ENCODE measurements at places on chromosomes 3 and 15.

- DNase-seq = no peak
These were observed 64.1 kb upstream of the HEG1 start for GRCh38 chr3:125119752-125120378.

DNA sequence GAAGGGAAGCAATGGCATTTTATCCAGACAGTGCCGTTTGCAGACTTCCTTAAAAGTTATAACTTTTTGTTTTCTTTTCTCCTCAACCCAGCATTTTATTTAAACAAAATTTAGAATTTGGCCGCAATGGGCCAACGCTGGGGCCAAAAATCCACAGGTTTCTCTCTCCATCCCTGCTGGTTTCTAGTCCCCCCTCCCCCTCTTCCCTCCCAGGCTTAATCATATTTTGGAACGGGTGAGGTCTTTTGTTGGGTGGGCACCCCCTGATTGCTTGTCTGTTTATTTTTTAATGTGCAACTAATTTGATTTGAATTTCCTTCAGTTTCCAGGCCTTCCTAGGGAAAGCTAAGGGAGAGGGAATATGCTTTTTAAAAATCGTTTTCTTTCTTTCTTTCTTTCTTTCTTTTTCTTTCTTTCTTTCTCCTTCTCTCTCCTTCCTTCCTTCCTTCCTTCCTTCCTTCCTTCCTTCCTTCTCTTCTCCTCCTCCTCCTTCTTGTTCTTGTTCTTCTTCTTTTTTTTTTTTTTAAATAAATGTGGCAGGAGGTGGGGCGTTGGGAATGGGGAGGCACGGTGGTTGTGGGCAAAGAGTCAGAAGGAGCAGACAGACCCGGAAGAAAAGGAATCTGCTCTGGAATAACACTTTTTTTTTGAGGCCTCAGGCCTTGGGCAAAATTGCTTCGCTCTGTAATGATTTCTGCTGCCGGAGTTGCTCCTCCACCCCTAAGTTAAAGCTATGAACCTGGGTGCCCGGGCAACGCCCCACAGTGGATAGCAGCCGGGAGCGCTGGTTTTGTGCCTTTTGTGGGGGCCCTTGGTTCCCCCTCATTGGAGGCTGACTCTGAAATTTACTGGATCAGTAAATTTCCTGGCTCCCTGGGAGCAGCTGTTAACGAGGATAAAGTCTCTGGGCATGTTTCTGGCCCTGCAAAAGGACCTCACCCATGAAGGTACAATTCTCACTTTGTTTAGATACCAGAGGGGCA lies 1.9 kb downstream of the FNDC3B start:
- no peak for DNase-seq

DNA sequence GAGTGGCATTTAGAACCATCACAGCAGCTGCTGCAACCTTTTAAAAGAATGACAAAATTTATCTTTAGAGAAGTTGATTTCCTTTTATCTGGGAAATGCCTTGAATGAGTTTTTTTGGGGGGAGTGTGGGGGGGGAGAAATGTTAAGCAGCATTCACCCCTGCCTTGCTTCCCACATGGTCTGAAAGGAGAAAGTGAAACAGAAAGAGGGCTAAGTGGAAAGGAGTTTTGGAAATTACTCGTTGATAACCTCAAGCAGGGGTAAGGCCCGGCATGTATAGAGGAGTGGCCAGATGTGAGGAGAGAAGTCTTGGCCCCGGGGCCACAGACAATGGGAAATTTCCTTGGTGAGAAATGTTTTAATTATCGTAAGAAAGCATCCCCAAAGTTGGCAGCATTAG lies 23.5 kb downstream of the B3GALNT1 start:
- no peak for DNase-seq

DNA sequence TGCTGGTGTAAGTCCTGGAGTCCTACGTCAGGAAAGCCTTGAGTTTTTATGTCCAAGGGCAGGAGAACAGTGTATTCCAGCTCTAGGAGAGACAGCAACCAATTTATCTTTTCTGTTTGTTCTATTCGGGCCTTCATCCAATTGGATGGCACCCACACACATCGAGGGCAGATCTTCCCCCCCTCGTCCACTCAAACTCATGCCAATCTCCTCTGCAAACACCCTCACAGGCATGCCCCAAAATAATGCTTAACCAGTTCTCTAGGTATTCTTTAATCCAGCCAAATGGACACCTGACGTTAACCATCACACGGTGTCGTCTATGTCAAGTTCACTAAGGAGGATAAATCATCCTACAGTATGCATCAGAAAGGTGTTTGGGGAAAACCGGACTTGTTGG lies 102.5 kb upstream of the TRPM1 start:
- no peak for DNase-seq

DNA sequence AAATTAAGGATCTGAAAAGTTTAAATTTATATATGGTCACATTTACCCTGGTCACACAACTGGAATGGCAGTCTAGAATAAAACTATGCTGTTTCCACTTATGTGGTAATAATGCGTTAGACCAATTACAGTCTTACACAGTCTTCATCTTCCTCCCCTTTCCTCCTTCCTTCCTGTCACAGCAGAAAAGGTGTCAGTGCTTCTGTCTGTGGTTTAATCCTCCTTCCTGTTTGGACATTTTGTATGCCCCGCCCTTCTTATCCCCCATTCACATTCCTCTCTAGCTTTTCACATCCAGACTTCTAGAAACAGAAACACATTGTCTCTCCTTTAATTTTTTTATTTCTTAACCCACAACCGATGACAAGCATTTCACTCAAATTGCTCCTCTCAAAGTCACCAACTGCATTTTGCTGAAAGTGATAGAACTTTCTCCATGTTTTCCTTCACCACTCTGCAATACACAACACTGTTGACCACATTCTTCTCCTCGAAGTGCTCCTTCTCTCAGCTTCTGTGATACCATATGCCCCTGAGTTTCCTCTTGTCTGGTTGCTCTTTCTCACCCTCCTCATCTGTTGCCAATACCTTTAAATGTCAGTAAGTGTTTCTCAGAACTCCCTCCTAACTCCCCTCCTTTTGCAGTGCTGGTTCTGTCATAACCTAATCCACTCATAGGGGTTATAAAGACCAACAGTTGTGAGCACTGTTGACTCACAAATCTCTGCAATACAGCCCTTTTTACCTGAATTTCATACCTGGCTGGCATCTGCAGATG lies 271.6 kb downstream of the UBE2E2 start:
- no peak for DNase-seq

GRCh38 chr15:35874260-35874905 lies 328.4 kb upstream of the DPH6 start:
- no peak for DNase-seq

DNA sequence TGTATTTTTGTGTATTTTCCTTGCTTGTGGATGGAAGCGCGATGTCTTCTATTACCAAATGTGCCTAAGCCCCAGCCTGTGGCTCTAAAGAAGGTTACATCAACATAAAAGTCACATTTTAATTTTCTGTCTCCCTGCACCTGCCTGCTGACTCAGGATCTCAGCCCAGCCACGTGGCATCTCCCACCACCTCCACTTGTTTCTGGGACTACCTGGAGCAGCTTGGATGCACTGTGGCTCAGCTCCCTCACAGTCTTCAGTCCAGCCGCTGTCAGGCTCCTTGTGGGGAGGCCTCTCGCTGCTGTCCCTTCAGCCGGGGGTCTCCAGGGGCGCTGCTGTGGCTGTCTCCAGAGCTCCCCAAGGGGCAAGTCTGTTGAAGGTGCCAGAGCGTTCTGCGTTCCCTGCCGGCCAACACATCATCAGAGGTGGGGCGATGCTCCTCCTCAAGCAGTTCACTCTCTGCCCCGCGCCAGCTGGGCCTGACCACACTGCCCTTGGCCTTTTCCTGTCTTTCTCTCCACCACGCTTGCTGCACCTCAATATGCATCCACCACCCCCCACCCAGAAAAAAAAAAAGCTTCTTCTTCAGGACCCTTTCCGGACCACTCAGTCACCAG lies 47.7 kb upstream of the BDH1 start:
- DNase-seq = no peak

- DNase-seq = no peak
These were observed 3.2 kb downstream of the ITGB5 start for GRCh38 chr3:124883766-124884473.

- DNase-seq = no peak
These were observed 50.2 kb downstream of the VGLL4 start for GRCh38 chr3:11593318-11594034.

DNA sequence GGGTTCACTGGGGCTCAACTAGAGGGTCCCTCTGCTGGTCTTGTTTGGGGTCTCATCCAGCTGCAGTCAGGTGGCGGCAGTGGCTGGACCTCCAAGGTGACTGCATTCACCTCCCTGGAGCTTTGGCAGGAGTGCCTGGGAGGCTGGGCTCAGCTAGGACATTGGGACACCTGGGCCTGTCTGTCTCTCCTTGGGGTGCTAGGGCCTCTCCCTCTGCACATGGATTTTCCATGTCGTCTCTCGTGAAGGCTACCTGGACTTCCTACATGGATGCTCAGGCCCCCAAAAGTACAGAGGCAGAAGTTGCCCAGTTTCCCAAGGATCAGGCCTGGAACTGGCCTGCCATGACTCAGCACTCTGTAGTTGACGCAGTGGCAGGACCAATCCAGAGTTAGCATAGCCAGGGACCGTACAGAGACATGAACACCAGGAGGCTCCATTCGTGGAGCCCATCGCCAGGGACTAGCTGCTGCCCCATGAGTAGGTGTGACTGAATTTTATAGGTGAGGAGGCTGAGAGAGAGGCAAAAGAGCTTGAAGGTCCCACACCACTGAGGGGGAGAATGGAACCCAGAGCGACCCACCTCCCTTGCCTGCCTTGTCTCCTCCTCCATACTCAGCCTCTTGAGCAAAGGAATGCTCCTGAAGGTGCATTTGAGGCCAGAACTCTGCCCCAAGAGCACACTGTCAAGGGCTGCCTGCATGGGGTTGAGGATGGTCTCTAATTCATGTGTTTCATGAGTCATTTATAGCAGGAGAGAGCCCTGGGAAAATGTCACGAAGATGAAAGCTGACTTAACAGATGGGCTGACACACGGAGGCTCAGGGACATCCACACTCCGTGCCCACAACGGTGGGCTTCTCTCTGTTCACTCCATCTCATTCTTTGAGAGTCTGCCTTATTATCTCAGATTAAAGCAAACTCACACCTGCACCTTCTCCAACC lies 13.0 kb upstream of the ALDH1A3 start:
- no peak for DNase-seq

GRCh38 chr15:92074101-92074500 lies 220.6 kb downstream of the SLCO3A1 start:
- DNase-seq = no peak

- DNase-seq = no peak
These were observed 363.6 kb downstream of the NLGN1 start for GRCh38 chr3:173761161-173761560.

- no peak for DNase-seq
These were observed 50.3 kb downstream of the MED12L start for GRCh38 chr3:151135541-151136337.

- DNase-seq = no peak
These were observed 42.3 kb downstream of the SNRK start for GRCh38 chr3:43328653-43329052.

- no peak for DNase-seq
These were observed 43.7 kb downstream of the IGSF11 start for GRCh38 chr3:118990823-118991560.

- DNase-seq = peak; percentile 86
These were observed at the start of gene SYNM for GRCh38 chr15:99104788-99105513. TSS of gene SYNM (plus strand) at chr15:99105080. CDS start at chr15:99105200, 120 bp downstream.

DNA sequence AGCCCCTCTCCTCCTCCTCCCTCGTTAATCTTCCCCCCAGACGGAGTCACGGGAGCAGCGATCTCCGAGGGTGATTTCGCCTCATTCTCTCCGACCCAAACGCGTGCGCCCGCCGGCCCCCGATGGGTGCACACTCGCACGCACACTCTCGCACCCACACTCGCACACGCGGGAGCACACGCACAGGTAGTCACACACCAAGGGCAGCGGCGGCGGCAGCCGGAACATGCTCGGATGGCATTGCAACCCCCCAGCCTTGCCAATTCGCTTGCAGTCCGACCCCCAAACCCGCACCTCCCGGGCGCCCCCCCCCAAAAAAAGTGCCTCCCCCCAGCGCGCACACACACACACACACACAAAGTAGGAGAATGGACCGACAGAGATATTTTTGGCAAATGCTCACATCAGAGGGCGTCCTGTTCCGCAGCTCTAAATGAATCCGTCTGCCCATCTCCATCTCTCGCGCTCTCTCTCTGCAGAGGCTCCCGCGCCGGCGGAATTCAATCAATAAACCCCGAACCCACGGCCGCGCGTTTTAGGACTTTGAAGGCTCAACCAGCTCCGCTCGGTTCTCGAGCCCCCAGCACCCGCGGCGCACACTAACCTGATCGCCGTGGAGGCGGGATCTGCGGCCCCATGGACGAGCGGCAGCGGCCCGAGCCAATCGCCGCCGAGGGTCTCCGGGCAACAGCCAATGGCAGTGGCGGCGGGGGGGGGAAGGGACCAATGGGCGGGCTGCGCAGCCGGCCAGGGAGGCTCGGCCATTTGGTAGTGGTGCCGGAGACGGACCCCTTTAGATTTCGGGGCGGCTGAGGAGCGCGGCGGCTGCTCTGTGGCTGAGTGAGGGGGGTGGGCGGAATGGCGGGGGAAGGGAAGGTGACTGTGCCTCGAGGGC lies at the start of gene ANP32A:
ANP32A (minus strand) TSS at position 601 of the 895 bp plus-strand sequence; CDS start at position 457, 144 bp downstream.
- peak; percentile 97 for DNase-seq

DNA sequence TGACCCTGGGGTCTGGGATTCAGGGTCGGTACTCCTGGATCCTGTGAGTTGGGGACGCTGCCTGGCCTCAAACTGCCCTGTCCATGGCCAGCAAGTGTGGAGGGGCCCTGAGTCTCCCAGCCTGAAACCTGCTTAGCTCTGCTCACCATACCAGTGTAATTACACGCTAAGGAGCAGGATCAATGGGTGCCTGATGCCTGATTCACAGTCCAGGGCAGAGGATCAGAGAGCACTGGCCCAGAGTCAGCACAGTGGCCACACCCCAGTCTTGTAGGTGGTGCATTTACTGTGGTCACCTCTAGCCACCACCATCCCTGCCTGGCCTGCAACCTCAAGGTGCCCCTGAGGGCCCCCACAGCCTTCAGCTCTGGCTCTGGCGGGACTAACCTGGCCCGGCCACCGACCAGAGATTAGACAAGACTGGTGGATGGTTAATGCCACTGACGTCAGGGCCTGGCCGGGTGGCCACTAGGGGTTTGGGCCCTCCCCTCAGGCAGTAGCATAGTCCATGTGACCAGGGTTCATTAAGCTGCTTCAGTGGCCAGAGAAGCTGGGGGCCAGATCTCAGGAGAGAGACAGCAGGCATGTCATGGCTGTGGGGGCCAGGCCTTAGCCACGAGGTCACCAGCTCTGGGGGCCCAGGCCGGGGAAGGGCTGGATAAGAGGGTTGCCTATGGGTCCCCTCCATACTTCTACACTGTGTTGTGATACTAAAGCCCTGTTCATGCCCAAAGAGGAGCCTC lies 3.3 kb upstream of the SLC38A3 start:
- DNase-seq = no peak

GRCh38 chr15:80906159-80906766 lies 83.4 kb downstream of the MESD start:
- DNase-seq = no peak

GRCh38 chr3:6733699-6734394 lies 127.1 kb upstream of the GRM7 start:
- no peak for DNase-seq
